Naive thymus-derived CD4-positive, alpha-beta T cell (primary cell): ENCODE measurements at places on chromosomes 6 and 20. TPM values are rescaled to one million over a fixed set of nuclear protein-coding genes. Genes with fewer than 3 reads are reported as not detected.

GRCh38 chr6:168724669-168725570 lies 283.9 kb downstream of the SMOC2 start:
- no peak for DNase-seq

- DNase-seq = no peak
Measured at GRCh38 chr6:54294965-54295532, 13.2 kb upstream of the TINAG start.

- no peak for DNase-seq
Measured at GRCh38 chr6:111173341-111173740, 86.0 kb downstream of the SLC16A10 start.

DNA sequence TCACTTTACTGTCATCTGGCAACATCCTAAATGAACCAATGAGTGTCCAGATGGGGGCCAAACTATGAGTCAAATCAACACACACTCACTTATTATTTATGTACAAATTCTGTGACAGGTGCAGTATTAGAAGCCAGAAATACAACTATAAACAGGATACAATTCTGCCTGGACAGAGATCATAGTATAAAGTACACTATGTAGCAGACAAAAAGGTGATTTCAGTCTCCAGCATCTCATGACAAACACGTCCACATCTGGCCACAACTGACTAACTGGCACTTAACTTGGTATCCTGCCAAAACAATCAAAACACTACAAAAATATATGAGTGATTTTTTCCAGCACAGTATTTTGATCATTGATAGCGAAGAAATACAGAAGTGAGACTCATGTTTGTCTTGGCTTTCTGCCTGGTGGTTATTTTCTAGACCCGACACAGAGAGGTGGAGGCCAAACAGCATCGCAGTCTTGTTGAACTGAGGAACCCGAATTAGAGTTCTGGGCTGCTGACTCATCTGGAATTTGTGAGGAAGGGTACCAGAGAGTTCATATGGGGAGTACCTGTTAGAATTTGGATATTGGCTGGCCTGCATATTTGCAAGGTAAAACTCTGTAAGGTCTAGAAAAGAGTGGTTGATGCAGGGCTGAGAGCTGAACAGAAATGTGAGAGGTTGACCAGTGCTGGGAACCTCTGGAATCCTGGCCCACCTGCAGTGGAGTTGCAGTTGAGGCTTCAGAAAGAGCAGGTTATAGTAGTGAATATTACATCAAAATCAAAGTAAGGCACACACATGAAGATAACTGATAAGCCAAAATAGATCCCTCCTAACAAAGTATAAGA lies 475.2 kb downstream of the PTPRT start:
- DNase-seq = no peak

- peak; percentile 75 for DNase-seq
Measured at GRCh38 chr6:119110601-119111548, 32.4 kb upstream of the FAM184A start.

- no peak for DNase-seq
Measured at GRCh38 chr6:167311286-167311685, 13.6 kb upstream of the TTLL2 start.

DNA sequence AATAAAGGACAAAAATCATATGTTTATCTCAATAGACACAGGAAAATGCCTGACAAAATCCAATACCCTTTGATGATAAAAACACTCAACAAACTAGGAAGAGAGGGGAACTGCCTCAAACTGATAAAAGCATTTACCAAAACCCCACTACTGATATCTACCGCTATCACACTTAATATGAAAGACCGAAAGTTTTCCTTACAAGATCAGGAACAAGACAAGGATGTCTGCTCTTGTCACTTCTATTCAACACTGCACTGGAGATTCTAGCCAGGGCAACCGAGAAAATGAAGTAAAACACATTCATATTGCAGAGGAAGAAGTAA lies 25.1 kb downstream of the GZF1 start:
- DNase-seq = no peak

GRCh38 chr6:156816505-156816904 lies 39.3 kb downstream of the ARID1B start:
- no peak for DNase-seq

- DNase-seq = no peak
Measured at GRCh38 chr20:37446286-37447032, 74.6 kb upstream of the NNAT start.

- DNase-seq = no peak
Measured at GRCh38 chr6:5659467-5659866, 347.3 kb downstream of the NRN1 start.

DNA sequence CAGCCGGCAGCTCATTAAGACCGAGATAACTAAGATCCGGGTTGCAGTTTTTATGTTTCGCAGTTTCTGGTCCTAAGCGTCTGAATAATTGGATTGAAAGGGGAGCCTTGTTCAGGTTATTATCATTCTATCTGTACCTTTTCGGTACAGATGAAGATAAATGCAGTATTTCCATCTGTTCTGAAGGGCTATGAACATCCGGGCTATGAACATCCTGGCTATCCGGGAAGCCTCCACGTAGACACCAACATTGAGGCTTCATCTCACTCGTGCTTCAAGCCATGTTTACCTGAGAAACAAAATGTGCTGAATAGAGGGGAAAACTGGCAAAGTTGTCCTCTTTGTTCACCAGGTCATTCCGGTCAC lies 399 bp upstream of the REPS1 start:
- DNase-seq = no peak

DNA sequence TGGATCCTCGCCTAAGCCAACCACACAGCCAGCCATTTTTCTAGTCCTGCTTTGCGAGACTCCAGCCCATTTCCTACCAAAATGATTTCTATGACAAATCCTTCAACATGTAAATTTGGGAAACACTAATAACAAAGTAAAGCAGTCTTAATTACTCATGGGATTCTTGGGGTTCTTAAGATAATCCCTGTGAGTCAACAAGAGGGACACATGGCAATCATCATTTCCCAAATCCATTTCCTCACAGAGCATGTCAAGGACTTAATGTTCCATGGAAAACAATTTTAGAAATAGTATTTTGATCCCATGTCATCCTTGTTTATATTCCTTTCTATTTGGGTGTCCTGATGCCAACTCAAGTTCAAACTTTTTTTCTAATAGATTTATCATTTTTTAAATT lies 322.7 kb upstream of the NOX3 start:
- DNase-seq = no peak

- DNase-seq = no peak
Measured at GRCh38 chr20:2246069-2246491, 49.7 kb upstream of the TGM3 start.

DNA sequence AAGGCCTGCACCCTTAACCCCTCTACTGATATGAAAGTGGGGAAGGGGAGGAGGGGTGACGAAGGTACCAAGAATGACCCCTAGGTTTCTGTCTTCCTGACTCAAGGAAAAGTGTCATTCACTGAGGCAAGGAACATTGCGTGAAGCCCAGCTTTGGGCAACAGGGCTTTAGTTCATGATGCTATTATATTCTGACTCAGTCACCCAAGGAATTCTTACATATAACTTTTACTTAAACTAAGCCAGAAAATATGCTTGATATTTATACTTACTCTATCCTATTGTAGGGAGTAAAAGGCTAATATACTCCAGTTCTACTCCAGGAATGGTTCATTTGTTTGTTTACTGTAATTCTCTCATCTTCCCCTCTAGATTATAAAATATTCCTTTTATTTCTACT lies 60.5 kb downstream of the DOP1A start:
- DNase-seq = no peak

DNA sequence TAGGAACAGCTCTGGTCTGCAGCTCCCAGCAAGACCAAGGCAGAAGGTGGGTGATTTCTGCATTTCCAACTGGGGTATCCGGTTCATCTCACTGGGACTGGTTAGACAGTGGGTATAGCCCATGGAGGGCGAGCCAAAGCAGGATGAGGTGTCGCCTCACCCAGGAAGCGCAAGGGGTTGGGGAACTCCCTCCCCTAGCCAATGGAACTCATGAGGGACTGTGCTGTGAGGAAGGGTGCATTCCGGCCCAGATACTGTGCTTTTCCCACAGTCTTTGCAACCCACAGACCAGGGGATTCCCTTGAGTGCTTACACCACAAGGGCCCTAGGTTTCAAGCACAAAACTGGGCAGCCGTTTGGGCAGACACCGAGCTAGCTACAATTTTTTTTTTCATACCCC lies 21.8 kb downstream of the HDDC2 start:
- no peak for DNase-seq

Gene SPTLC3
- total RNA-seq = 0.44 and 0.74 TPM in 2 replicates

Gene TENT5A
- 12.5 TPM for total RNA-seq

Gene GPSM3
- 311 TPM for total RNA-seq

Gene SNAP25
- total RNA-seq = not detected

Gene RAET1E
- not detected for total RNA-seq

Gene C4A
- total RNA-seq = 9.0 TPM

Gene RBM38
- total RNA-seq = 68.7 and 70.6 TPM in 2 replicates

Gene CD2AP
- total RNA-seq = 36.1 and 37.0 TPM in 2 replicates

Gene DDO
- not detected for total RNA-seq

Gene SAMD3
- total RNA-seq = 23.7 TPM

Gene DNAH8
- total RNA-seq = 0.15 TPM
